Type B pancreatic cell (in vitro differentiated cells): ENCODE measurements at places on chromosomes 1 and 21. TPM values are rescaled to one million over a fixed set of nuclear protein-coding genes. Genes with fewer than 3 reads are reported as not detected.

DNA sequence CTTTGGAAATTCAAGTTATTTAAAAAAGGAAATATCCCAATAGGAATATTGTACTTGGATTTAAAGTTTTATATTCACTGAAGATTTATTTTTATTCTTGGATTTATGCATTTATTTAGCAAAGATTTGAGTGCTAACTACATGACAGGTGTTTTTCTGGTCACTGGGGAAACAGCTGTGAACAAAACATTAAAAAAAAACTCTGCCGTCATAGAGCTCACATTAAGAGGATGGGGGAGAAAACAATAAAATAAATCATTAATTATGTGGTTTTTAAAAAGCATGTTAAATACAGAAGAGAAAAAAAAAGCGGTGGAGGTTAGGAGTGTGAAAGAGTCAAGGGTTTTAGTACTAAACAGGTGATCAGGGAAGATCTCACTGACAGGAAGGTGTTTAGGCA lies 149.9 kb downstream of the GALNT2 start:
- no peak overlapping the region for H3K4me3 ChIP-seq
- H3K27me3 ChIP-seq: no peaks in the 10 kb centered on the region
- H3K4me1 ChIP-seq: peaks cover 19% of the 10 kb centered on the region
- H3K27ac ChIP-seq: no peak overlapping the region
- peaks cover 4% of the 10 kb centered on the region for H3K36me3 ChIP-seq
- no peak for DNase-seq

Gene CLDN17
- total RNA-seq: not detected in 2 replicates

DNA sequence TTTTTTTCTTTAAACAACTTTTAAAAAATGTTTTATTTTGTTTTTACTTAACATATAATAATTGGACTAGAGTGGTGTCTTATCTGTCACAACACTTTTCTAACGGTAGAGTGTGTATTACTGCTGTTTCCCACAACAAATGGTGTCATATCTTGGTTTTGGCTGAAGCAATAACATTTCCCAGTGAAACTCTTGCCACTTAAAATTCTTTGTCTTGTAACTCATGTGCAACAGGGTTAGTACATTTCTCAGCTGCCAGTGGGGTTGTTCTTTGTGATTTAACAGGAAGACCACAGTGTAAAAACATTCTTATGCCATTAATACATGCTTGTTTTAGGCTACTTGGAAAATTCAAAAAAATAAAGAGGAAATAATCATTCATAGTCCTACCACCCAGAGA lies 43.5 kb downstream of the ALPL start:
- no peak overlapping the region for H3K27ac ChIP-seq
- DNase-seq: no peak
- H3K4me1 ChIP-seq: peaks cover 10% of the 10 kb centered on the region
- H3K27me3 ChIP-seq: peaks cover 12% of the 10 kb centered on the region
- no peak overlapping the region for H3K4me3 ChIP-seq

Gene NUAK2
- total RNA-seq: 13.5 and 17.7 TPM in 2 replicates

GRCh38 chr1:80778094-80778840 lies 1022.5 kb upstream of the ADGRL2 start:
- H3K36me3 ChIP-seq: no peaks in the 10 kb centered on the region
- DNase-seq: no peak
- H3K27me3 ChIP-seq: no peaks in the 10 kb centered on the region
- peaks cover 9% of the 10 kb centered on the region for H3K4me1 ChIP-seq
- no peak overlapping the region for H3K4me3 ChIP-seq
- no peak overlapping the region for H3K27ac ChIP-seq
